ENCODE measurements at places on chromosomes 7 and 10.

GRCh38 chr7:152735443-152736004, 24.0 kb upstream of the ACTR3B start:
- no peak for DNase-seq

DNA sequence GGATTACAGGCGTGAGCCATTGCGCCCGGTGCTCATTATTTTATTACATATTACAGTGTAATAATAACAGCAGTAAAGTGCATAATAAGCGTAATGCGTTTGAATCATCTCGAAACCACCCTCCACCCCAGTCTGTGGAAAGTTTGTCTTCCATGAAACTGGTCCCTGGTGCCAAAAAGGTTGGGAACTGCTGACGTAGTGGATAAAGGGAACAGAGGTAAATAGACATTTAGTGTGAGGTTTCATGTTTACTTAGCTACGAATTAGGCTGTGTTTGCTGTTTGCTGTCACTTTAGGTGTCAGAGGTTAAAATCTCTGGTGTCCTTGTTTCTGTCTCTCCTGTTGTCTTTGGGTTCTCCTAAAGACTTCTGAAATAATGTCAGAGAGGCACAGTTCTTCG, 60.3 kb upstream of the SLC39A12 start:
- DNase-seq = no peak

- no peak for DNase-seq
Observed at GRCh38 chr7:158650821-158651225, 53.8 kb downstream of the NCAPG2 start.

DNA sequence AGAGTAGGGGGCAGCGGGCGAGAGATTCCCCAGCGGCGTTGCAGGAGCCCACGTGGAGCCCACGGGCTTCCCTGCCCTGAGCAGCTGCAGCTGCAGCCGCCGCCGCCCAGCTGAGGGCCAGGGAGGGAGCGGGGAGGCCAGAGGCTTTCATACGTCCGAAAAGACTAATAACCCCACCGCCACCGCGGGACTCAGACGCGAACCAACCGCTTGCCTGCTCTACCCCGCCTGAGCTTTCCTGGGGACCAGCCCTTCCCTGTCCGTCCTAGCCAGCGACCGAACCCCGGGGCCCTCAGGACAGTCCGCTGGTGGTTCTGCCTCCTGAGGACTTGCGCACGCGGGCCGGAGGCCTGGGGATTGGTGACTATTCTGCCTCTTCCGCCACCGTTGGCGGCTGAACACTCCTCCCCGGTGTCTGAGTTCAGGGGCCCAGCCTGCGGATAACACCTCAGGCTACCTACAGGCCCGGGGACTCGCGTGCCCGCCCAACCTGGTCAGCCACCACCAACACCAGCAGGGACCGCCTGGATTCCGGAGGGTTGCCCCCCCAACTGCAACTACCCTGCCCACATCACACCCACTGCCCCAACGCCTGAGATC, 18.4 kb downstream of the IFT22 start:
- no peak for DNase-seq

GRCh38 chr10:74058658-74059057, 60.7 kb downstream of the VCL start:
- peak; percentile 8 for DNase-seq

GRCh38 chr7:30206942-30207341, 72.2 kb downstream of the MTURN start:
- no peak for DNase-seq

DNA sequence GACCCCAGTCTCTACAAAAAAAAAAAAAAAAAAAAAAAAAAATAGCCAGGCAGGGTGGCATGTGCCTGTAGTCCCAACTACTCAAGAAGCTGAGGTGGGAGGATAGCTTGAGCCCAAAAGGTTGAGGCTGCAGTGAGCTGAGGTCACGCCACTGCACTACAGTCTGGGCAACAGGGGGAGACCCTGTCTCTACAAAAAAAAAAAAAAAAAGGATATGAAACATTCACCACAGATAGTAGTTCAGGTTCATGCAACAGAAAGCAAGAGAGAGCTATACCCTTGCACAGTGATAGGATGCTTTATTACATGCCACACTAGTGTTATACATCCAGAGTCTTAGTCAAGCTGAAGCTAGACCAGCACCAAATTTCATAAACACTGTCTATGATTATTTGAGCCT, 148.4 kb upstream of the KAT6B start:
- DNase-seq = no peak

DNA sequence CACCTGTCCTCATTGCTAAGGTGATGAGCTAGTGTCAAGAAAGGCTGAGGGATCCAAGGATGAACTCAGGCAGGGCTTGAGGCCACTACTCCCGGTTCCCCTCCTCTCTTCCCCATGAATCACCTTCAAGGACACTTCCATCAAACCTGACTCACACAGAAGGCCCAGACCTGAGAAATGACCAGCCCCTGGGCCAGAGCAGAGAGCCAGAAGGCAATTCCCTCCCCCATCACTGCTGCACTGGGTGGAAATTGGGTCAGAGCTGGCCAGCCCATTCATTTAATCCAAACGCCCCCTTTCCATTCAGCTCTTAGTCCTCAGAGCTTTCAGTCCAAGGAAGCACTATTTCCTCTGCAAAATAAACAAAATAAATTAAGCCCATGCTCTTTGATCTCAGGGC, 182.0 kb downstream of the KCNMA1 start:
- no peak for DNase-seq

DNA sequence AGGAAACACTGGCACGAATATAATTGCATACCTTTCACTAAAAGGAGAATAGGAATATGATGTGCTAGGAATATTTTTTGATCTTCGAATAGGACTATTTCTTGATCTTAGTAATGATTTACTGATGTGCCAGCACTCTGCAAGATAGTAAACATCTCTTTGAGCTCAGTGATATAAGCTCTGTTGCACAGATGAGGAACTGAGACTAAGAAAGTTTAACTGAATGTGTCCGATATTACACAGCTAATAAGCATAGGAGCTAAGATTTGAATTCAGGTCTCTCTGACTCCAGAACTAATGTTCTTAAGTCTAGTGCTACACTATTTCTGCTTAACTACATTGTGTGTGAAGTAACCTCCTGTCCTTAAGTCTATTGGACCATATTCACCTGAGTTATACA, 98.4 kb upstream of the PTPRZ1 start:
- no peak for DNase-seq

DNA sequence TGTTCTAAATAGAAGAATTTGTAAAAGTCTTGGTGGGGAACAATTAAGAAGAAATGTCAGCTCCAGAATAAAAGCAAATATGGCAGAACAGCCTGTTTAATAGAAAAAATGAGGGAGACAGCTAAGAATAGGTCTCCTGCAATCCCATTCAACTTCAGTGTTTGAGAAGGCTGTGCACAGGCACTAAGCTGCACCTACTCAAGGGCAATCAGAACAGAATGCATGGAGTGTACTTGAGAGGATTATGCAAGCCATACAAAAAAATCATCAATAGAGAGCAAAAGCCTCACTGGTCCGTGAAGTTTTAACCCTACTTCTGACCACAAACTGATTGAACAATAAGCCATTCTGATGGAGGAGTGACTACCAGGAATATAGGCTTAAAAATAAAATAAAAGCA, 690.7 kb upstream of the PCDH15 start:
- no peak for DNase-seq
